ENCODE measurements at places on chromosomes 6 and 20. TPM values are rescaled to one million over a fixed set of nuclear protein-coding genes. Genes with fewer than 3 reads are reported as not detected.

DNA sequence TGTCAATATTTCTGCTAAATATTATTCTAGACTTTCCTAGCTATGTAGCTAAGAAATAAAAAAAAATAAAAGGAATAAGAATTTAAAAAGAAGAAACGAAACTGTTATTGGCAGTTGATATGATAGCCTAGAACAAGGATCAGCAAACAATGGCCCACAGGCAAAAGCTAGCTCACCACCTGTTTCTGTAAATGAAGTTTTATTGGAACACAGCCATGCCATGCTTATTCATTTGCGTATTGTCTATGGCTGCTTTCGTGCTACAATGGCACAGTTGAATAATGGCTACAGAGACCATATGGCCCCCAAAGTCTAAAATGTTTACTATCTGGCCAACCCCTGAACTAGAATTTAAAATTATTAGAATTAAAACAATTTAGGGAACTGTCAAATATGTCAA, 952.6 kb upstream of the MAP3K7 start:
- no peak for DNase-seq

DNA sequence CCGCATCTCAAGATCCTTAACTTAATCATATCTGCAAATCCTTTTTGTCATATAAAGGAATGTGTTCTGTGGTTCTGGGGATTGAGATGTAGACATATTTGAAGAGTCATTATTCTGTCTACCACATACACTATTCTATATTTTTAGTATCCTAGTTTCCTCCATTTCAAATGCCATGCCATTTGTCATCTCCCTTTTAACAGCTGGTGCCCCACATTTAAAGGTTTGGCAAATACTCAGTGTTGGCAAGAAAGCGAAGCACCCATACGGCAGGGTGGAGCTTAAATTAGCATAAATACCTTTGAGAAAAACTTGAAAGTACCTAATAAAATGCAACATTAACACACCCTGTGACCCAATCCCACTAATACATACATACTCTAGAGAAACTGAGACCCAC, 31.7 kb downstream of the PAK5 start:
- DNase-seq: no peak

- no peak for DNase-seq
Measured at GRCh38 chr6:138231381-138231886, 13.1 kb upstream of the PBOV1 start.

OPN5 gene
- total RNA-seq: not detected

UST gene
- total RNA-seq: 0.90 TPM

C20orf204 gene
- total RNA-seq: 5.5 TPM

EYA4 gene
- total RNA-seq: not detected

RFX6 gene
- not detected for total RNA-seq
